Left cardiac atrium (tissue), 4 donors: ENCODE measurements at places on chromosomes 2 and 18.

GRCh38 chr2:28117104-28117596, 226.6 kb downstream of the BABAM2 start:
- no peak for DNase-seq

- DNase-seq, result no peak
Measured at GRCh38 chr2:45276914-45277313, 267.7 kb upstream of the SIX2 start.

GRCh38 chr2:24917086-24917485, 3.0 kb downstream of the ADCY3 start:
- no peak for DNase-seq

- no peak for DNase-seq
Measured at GRCh38 chr2:234158812-234159211, 108.3 kb downstream of the SPP2 start.

- DNase-seq, result no peak
Measured at GRCh38 chr2:189249901-189250300, 70.3 kb upstream of the COL5A2 start.

- DNase-seq, result no peak
Measured at GRCh38 chr2:127182626-127183458, 37.3 kb downstream of the CYP27C1 start.

GRCh38 chr2:115294999-115295398, 852.6 kb downstream of the DPP10 start:
- no peak for DNase-seq

- DNase-seq, result peak; percentile 61
Measured at GRCh38 chr18:21242141-21242779, at the start of gene GREB1L. GREB1L (plus strand) TSS chr18:21242232; CDS start chr18:21383519, 141,287 bp downstream.

- DNase-seq, result no peak
Measured at GRCh38 chr2:12330916-12331315, 385.8 kb upstream of the TRIB2 start.

GRCh38 chr2:77228391-77228790, 293.8 kb downstream of the LRRTM4 start:
- DNase-seq, result no peak
